ENCODE measurements at places on chromosomes 16 and 17.

- no peak for DNase-seq
Measured at GRCh38 chr16:73885319-73885718, 411.3 kb upstream of the PSMD7 start.

- DNase-seq, result no peak
Measured at GRCh38 chr17:6244253-6244652, 174.1 kb downstream of the WSCD1 start.

- DNase-seq, result no peak
Measured at GRCh38 chr16:49466529-49466831, 92.9 kb downstream of the C16orf78 start.

DNA sequence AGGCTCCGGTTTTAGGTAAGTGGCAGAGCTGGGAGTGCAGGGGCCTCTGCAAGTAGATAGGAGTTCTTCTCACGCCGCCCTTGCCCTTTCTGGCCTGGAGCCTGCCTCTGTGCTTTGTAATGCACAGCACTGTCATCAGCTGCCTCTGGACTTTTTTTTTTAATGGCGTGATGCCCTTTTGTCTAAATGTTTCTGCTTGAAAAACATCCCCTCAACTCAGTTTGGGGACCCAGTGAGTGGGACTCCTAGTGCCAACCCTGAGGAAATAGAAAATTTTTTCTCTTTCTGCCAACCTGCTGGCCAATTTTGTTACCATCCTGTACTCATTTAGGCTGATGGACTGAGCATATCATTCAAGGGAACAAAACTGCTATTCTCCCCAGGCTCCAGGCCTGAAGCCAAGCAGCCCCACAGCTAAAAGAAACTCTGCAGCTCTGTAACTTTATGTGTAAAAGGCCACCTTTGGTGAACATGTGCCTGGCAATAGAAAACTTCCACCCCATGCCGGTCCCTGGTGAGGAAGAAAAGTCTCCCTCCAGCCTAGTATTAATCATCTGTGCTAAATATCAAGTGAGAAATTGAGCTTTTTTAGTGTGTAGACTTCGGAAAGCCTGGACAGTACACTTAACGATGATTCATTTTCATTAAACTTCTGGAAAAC lies 22.5 kb downstream of the SLC6A2 start:
- DNase-seq, result no peak

GRCh38 chr17:79597996-79598895 lies 12.6 kb downstream of the RBFOX3 start:
- no peak for DNase-seq

DNA sequence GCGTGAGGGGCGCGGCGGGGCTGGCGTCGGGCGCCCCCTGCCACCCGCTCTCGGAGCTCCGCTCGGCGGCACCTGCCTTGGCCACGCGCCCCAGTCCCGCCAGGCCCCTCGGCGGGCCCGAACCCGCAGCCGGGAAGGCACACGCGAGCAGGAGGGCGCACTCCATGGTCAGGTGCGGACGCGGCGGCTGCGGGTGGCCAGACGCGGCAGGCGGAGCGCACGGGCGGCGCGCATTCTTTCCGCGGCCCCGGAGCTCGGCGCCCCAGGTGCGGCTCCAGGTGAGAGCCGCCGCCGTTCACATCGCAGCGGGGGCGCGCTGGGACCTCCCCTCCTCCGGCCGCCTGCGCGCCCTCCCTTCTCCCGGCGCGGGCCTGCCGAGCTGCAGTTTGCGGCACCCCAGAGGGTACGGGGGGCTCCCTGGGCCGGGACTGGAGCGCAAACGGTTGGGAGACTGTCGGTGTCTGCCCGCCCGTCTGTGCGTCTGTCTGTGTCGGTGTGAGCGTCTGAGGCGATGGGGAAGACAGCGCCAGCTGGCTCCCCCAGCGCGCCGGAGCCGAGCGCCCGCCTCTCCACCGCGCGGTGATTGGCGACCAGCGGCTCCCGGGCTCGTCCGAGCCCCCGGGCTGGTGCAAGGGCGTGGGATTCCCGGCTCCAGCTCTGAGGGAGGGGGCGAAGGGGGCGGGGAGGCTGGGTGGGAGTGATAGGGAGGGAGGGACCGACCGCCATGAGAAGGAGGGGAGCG lies at the start of gene ADAMTS18:
ADAMTS18 (minus strand) TSS at position 505 of the 742 bp plus-strand sequence; CDS start at position 166, 339 bp downstream.
- no peak for DNase-seq

DNA sequence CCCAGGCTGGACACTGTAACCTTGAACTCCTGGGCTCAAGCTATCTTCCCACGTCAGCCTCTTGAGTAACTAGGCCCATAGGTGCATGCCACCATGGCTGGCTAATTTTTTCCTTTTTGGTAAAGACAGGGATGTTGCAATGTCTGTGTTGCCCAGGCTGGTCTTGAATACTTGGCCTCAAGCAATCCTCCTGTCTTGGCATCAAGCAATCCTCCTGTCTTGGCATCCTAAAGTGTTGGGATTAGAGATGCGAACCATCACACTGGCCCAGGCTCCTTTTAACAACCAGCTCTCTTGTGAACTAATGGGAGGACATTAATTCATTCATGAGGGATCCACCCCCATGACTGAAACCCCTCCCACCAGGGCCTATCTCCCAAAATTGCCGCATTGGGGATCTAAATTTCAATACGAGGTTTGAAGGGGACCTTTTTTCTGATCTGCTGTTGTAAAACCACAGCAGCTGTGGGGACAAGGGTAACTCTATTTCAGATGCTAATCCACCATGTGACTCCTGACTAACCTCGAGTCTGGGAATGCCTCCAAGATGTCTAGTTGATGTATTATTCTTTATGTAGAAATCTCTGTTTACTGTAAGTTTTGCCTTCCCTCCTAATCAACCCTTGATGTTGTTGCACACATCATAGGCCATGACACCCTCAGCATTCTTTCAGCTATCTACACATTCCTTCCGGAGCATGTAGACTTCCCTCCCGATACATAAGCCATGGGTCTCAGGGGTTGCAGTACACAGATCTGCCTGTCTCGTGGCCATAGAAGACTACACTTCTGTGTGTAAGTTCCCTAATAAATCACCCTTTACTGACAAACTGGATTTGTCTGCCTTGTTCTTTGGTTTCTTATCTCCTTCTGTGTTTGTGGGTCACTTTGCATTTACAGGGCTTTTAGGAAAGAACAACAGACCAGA lies 37.6 kb downstream of the RNF112 start:
- no peak for DNase-seq

Data from T-helper 9 cell (primary cell).